ENCODE measurements at places on chromosomes 3 and 15.
A peak's percentile ranks its signal among the peaks of the same experiment; 100 is the strongest.

- DNase-seq, result no peak
Measured at GRCh38 chr3:181941250-181941649, 229.5 kb downstream of the SOX2 start.

- peak; percentile 76 for DNase-seq
Measured at GRCh38 chr3:190252080-190252479, 70.2 kb downstream of the CLDN1 start.

DNA sequence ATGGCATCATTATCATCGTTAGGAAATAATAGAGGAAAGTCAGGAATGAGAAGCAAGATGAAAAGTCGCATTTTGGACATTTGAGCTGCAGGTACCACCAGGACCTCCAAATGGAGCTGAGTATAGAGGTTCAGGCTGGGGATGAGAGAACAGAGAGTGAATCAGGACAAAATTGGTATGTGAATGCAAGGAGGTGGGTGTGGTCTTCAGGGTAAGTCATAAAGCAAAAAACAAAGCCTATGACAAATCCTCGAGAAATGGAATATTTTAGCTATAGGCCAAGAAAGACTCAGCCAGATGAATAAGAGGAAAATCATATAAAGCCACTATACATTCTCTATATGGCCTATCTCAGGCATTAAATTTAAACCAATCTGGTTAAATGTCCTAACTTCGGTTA lies 841.3 kb downstream of the ROBO1 start:
- no peak for DNase-seq

- DNase-seq, result no peak
Measured at GRCh38 chr15:56795502-56795901, 62.2 kb upstream of the ZNF280D start.

DNA sequence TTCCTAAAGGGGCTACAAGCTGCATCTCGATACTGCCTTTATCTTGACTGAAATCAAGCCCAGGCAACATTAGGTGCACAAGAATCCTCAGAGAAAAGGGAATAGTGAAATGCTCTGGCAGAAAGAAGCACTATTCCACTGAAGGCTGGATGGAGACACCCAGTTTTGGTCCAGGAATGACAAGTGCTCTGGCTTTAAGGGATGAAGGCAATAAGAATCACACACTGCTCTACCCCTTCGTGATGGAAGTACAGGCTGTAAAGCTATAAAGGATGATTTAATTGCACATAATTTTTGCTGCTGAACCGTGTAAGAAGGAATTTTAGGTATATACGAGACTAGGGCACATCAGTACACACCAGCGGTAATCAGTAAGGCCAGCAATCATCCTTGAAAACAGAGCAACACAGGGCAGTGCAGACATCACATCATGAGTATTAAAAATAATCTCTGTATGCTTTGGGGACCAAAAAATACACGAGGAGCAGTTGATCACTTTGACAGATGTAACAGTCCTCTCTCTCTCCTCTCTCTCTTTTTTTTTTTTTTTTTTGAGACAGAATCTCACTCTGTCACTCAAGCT lies 414.6 kb upstream of the TBL1XR1 start:
- no peak for DNase-seq

GRCh38 chr3:152362086-152362485 lies 93.4 kb downstream of the MBNL1 start:
- no peak for DNase-seq

DNA sequence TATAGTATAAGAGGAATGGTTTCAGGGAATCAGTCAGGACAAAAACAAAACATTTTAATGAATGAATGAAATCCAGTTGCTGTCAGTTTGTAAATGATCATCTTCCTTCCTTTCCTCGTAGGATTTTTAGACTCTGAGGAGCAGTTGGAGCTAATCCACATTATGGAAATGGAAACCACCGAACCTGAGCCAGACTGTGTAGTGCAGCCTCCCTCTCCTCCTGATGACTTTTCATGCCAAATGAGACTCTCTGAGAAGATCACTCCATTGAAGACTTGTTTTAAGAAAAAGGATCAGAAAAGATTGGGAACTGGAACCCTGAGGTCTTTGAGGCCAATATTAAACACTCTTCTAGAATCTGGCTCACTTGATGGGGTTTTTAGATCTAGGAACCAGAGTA lies 3.1 kb downstream of the TIPARP start:
- no peak for DNase-seq

DNA sequence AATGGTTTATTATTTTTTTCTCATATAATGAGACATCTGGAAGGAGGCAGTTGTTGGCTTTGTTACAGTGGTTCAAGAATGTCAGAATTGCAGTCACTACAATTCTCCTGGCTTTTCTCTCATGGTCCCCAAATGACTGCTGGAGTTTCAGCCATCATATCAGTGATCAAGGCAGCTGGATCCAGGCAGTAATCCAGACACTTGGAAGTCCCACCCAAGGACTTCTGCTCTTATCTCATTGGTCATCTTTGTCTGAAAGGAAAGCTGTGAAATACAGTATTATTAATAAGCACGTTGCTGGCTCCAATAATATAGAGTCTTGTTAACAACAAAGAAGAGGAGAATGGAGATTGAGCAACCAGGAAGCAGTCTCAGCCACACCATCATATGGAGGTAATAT lies 22.9 kb upstream of the MED12L start:
- no peak for DNase-seq

GRCh38 chr15:40660686-40661085 lies 34.3 kb upstream of the RAD51 start:
- DNase-seq, result no peak

GRCh38 chr15:85044894-85045293 lies 63.2 kb downstream of the PDE8A start:
- no peak for DNase-seq

DNA sequence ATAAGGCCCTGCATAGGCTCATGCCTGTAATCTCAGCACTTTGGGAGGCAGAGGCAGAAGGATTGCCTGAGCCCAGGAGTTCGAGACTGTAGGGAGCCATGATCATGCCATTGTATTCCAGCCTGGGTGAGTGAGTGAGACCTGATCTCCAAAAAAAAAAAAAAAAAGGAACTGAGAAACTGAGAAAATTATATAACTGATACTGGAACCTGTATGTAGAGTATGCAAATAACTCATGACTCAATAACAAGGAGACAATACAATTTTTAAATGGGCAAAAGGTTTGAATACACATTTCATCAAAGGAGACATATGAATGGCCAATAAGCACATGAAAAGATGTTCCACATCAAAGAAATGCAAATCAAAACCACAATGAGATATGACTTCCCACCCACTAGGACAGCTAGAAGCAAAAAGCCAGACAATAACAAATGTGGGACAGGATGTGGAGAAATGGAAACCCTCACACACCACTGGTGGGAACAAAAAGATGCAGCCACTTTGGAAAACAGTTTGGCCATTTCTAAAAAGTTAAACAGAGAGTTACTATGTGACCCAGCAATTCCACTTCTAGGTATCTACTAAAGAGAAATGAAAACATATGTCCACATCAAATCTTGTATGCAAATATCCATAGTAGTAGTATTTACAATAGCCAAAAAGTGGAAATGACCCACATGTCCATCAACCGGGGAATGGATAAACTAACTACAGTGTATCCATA lies 70.7 kb downstream of the IQSEC1 start:
- DNase-seq, result no peak

GRCh38 chr3:152452318-152452717 lies 183.6 kb downstream of the MBNL1 start:
- DNase-seq, result no peak

- no peak for DNase-seq
Measured at GRCh38 chr3:128550113-128550440, 57.1 kb upstream of the GATA2 start.

GRCh38 chr15:86044981-86045380 lies 34.7 kb upstream of the AGBL1 start:
- DNase-seq, result no peak

GRCh38 chr15:101052031-101052620 lies 133.0 kb downstream of the LRRK1 start:
- no peak for DNase-seq

DNA sequence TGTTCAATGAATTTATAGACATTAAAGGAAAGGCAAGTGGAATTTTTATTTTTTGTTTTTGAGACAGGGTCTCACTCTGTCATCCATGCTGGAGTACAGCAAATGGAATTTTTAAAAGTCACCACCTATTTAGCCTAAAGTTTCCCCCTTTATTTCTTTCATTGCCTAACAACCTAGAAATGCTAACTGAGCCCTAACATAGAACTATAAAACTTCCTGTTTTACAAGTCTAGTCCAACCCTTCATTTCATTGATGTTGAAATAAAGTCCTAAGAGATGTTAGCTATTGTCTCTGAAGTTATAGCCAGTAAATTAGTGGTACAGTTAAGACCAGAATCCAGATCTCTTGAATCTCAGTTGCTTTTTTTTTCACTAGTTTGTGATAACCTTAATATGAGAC lies 39.0 kb downstream of the MAPK6 start:
- no peak for DNase-seq

DNA sequence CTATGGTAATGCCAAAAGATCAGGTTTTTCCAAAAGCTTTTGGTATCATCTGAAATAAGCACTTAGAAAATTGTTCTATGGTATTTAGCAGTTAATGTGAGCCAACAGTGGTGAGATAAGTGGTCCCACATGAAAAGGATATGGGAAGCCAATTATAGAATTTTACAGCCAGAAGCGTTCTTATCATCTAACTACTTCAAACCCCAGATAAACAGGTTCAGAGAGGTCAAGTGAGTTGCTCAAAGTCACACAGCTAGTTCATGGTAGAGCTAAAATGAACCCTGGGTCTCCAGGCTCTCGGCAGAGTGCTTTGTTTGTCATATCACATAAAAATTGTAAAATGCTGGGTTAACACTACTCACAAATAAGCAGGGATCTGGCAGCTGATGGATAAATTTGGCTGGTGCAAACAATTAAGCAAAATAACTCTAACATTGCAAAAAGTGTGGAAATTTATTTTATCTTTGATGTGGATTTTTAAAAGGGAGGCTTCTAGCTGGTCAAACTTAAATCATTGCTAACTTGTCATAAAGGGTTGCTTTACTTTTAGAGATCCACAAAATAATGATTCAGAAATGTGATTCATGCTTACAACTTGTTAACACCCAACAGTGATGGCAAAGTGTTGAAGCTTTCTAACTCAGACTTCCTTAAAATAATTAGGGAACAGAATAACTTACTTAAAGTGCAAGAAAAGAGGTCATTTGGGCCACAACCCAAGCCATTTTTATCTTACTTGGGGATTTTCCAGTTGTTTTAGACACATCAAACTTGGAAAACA lies 202.8 kb upstream of the TBC1D5 start:
- no peak for DNase-seq

- no peak for DNase-seq
Measured at GRCh38 chr3:96213393-96213792, 601.0 kb upstream of the EPHA6 start.

DNA sequence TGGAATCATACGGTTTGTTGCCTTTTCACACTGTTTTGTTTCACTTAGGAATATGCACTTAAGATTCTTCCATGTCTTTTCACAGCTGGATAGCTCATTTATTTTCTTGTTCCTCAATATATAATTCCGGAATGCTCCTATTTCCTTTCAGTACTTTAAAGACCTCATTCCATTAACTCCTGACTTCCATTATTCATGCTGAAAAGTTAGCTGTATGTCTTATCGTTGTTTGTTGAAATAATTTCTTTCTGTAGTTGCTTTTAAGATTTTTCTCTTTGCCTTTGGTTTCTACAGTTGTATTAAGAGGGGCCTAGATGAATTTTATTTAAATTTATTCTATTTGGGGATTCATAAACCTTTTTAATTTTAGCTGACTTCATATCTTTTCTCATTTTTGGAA lies 122.2 kb downstream of the ANXA2 start:
- DNase-seq, result no peak

DNA sequence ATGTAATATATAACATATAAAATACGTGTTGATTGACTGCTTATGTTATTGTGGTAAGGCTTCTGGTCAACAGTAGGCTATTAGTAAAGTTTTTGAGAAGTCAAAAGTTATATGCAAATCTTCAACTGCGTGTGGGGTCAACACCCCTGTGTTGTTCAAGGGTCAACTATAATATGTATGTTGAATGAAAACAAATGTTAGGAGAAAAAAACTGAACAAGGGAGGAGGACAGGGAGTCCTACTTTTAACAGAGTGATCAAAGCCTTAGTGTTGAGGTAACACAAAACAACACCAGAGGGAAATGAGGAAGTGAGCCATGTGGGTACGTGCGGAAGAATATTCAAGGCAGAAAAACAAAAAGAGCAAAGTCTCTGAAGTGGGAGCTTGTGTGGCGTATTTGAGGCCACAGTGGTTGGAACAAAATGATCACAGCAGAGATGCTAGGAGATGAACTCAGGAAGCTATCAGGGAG lies 62.5 kb downstream of the SFMBT1 start:
- no peak for DNase-seq

DNA sequence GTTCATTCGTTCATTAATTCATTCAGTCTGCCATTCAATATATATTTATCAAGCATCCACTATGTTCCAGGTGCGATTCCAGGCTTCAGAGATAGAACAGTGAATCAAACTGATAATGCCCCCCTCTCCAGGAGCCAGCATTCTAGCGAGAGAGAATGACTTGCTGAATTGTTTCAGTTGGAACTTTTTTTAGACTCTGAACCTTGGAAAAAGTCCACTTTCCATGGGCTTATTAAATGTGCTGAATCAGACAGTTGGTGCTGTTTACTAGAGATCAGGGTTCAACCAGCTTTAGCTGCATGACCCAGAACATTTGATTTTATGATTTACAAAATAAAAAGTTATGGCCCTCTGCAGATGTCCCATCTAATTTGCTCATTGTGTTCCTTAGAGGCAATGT lies 213.2 kb downstream of the THSD4 start:
- peak; percentile 27 for DNase-seq

DNA sequence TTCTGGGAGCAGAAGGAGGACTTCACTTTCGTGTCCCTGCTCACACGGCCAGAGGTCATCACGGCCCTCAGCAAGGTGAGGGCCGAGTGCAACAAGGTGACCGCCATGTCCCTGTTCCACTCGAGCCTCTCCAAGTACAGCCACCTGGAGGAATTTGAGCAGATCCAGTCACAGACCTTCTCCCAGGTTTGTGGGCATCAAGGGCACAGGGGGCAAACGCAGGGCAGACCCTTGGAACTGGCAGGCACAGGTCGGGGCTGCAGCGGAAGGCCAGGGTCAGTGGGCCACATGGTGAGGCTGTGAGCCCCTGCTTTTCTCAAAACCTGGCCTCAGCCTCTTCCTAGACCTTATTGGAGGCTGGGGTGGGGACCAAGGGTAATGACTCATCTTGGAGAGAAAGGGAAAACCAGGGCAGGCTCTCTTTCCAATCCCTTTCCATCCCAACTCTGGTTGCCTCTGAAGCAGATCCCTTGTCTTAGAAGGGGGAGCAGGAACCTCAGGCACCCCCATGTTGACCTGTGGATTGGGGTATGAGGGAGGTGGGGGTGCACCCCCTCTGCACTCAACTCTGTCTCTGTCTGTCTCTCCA lies 29.5 kb downstream of the DNAH1 start:
- no peak for DNase-seq

DNA sequence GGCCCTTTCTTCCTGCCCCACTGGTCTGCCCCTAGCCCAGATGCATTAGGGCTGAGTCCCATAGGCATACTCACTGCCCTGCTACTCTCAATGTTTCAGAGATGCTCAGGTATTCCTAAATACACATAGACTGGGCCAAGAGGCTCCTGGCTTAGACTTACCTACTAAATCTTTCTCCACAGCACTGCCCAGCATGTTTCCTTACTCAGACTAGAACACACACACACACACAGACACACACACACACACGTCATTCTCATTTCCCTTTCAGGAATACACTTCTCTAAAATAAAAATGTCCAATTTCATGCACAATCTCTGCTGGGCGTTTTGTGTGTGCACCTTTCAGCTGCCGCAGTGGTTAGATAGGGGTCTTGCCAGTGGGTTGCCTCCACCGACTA lies 175.7 kb downstream of the FAM43A start:
- no peak for DNase-seq

GRCh38 chr3:120022729-120023128 lies 71.5 kb downstream of the GSK3B start:
- DNase-seq, result peak; percentile 1
